Anterior cingulate cortex (tissue), 58 donors: ENCODE measurements at places on chromosomes 5 and 9.

GRCh38 chr9:109894921-109895758 lies 115.1 kb downstream of the PALM2AKAP2 start:
- DNase-seq = no peak

DNA sequence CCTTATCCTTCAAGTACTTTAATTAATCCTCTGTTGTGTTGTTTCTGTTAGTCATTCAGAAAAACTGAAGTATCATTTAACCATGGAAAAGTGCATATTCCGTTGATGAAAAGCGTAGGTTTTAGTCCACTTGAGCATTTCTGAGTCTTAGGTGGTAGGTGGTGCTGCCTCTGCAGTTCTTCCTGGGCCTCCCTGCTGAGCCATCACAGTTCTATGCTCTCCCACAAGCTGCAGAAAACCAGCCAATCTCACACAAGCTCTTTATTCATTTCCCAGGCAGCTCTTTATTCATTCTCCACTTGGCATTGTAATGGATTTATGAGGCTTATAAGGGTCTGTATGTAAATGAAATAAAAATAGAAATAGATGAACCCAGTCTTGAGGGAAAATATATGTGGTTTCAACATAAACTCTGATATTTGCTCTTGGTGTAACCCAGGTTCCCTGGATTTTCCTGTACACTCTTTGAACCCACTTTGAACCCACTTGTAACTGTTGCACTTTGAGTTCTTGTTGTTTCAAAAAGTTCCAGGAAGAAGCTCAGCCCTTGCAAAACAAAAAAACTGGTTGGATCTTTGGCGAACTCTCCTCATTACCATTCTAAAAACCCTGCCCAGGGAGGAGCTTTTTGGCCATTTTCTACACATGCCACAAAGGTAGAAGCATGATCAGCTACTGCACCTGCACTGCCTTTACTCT lies 56.0 kb downstream of the ZNF510 start:
- no peak for DNase-seq

DNA sequence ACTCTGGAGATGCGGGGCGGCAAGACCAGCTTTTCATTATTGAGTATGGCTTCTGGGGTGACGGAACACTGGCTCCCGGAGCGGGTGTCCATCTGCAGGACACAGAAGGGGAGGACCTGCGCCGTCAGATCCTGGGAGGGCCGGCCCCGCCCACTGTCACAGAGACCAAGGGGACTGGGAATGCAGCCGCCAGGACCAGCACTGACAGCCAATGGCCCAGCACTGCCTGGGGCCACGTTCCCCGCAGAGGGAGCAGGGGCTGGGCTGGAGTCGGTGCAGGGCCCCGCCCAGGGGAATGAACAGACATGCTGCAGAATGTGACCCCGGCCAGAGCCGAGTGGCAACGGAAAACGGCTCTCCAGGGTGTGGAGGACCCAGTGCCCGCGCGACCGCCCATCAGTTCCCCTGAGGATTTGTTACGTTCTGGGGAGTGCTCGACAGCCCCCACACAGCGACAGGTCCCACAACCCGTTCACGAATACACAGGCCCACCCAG lies at the start of gene ZDHHC11:
Gene ZDHHC11 (minus strand): TSS at position 476 of the 496 bp plus-strand sequence. CDS start 384 bp downstream, at position 92.
- no peak for DNase-seq

DNA sequence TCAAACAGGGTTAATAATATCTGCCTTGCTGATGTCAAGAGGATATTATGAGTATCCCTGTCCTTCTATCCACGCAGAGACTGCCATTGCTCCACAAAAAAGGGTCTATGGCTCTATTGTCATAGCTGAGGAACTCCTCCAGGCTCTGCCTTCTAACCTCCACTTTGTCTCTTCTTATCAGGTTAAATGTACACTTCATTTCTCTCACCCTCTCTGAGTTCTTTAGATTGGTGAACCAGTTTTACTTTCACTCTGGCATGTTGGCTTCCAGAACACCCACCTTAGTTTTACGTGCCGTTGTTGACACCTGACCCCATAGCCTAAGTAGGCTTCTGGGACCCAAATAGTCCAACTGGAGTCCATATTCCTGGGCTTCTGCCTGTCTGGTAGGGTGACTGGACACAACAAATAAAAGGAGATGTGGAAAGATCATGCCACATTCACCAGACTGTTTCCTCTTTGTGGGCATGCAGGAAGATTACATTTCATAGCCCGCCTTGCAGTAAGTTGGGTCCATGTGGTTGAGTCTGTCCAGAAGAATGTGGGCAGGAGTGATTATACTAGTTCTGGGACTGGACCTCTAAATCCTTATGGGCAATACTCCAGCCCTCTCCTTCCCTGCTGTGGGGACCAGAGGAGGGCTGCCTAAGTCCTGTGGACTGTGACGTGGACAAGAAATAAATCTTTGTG lies 350.4 kb upstream of the CLINT1 start:
- no peak for DNase-seq

DNA sequence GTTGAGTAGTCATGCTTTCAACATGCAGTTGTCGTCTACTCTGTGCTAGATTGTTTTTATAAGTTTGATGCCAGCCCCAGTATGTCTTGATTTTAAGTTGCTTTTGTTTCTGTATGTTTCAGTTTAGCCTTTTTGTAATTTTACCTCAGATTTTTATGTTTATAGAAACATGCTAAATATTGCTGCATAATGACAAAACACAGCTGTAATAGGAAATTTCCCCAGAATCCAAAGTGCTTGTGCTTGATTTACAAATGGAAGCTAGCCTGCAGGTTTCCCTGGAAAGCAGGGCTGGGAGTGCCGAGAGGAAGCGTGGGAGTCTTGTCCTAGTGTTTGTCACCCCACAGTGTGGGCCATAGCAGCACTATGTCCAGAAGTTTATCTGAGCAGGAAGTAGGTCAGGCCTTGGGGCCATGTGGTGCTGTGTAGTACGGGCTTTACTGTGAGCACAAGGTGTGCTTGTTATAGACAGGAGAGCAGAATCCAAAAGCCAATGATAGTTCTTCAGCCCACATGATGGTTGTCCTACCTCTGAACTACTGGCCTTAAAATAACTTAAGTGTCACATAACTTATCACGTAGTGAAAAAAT lies 100.0 kb upstream of the NREP start:
- DNase-seq = no peak

GRCh38 chr5:89451263-89451662 lies 568.3 kb upstream of the MEF2C start:
- no peak for DNase-seq

- DNase-seq = no peak
Observed at GRCh38 chr5:142820447-142820846, 50.3 kb downstream of the ARHGAP26 start.

- no peak for DNase-seq
Observed at GRCh38 chr9:93422977-93423616, 28.4 kb upstream of the FAM120A start.

GRCh38 chr9:112858625-112859147 lies 32.0 kb downstream of the SLC46A2 start:
- no peak for DNase-seq

DNA sequence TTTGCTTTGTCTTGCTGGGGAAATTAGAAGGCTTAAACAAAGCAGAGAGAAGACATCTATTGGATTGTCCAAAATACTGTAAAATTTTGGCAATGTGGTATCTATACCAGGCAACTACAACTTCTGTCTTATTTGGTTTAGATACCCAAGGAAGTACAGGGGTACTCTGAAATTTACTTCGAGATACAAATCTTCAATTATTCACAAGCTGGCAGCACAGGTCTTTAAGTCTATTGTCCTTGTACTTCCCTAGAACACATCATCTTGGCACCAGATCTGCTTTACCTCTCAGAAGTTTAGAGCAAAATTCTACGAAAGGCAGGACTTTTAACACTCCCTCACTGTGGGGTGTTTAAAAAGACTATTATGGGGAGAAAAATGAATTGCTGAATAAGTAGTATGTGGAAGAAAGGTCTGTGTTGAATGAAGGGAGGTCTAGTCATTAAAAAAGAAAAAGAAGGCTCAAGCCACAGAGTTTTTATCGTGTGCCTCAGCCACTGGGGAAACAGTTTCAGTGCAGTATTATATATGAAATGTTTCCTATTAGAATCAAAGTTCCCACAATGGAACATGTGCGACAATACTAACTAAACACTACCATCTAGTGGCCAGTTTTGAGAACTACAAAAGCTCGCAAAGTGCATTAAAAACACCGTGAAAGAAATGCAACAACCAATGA lies 93.7 kb downstream of the PDE4D start:
- DNase-seq = no peak

- no peak for DNase-seq
Observed at GRCh38 chr9:136138566-136138965, 19.9 kb upstream of the TMEM250 start.

DNA sequence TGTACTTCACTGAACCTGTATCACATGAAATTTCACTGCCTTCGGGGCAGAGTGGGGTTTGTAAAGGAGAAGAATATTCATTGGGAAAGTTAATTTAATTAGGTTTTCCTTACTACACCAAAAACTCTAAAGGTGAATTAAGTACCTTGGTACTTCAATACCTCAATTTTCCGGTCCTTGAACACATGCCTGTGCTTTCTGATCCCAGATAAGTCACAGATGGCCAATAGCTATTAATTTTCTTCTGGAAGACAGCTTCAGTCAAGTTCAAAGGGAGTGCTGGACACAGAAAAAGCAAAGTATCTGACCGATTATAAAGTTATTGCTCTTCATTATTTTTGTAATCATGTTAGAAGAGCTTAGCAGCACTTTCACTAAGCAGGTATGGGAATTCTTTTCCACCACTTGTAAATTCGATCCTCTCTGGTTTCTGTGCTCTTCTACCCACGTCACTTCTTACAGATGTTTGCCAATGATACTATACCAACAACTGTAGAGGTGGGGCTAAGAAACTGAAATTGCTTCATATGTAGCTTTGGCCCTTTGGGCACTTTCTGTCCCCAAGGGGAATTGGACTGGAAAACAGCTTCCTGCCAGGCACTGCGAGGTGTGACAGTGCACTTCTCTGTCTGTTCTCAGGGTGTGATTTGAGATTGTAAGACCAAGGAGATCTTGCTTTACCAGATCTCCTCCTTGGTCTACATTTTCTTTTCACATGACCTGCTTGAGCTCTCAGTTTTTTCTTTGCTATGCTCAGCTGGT lies 164.0 kb downstream of the CCDC192 start:
- no peak for DNase-seq

- no peak for DNase-seq
Observed at GRCh38 chr9:94920420-94921091, 194.1 kb downstream of the AOPEP start.

DNA sequence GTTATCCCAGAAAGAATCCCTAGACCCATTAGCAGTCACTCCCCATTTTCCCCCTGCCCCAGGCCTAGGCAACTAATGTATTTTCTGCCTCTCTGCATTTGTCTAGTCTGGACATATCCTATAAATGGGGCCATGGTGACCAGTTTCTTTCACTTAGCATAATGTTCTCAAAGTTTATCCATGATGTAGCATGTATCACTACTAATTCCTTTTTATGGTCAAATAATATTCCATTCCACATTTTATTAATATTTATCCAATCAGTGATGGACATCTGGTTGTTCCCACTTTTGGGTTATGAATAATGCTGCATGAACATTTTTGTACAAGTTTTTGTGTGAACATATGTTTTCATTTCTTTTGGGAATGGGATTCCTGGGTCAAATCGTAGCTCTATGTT lies 1.5 kb downstream of the FCHO2 start:
- DNase-seq = no peak

- DNase-seq = peak; percentile 62
Observed at GRCh38 chr9:96418920-96419690, 935 bp upstream of the ZNF367 start.
